ENCODE measurements at places on chromosomes 11 and 22. TPM values are rescaled to one million over a fixed set of nuclear protein-coding genes. Genes with fewer than 3 reads are reported as not detected.

Gene RBM14
- 76.7 TPM for total RNA-seq

DNA sequence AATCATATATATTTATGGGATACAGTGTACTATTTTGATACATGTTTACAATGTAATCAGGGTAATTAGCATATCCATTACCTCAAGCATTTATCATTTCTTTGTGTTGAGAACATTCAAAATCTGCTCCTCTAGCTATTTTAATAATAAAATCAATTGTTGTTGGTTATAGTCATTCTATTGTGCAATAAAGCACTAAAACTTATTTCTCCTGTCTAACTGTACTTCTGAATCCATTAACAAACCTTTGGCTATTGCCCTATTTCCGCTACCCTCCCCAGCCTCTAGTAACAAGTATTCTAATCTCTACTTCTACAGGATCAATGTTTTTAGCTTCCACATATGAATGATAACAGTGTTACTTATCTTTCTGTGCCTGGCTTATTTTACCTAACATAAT is 15.3 kb upstream of the USP2 start:
- no peak for DNase-seq
- H3K27ac ChIP-seq, result no peak overlapping the region
- H3K36me3 ChIP-seq, result no peaks in the 10 kb centered on the region
- no peak overlapping the region for H3K4me3 ChIP-seq
- H3K4me1 ChIP-seq, result no peaks in the 10 kb centered on the region

- no peak overlapping the region for H3K4me3 ChIP-seq
- no peak overlapping the region for H3K27ac ChIP-seq
Observed at GRCh38 chr11:22703591-22703990, 37.2 kb downstream of the GAS2 start.

Gene RTN4R
- 5.2 TPM for total RNA-seq

DNA sequence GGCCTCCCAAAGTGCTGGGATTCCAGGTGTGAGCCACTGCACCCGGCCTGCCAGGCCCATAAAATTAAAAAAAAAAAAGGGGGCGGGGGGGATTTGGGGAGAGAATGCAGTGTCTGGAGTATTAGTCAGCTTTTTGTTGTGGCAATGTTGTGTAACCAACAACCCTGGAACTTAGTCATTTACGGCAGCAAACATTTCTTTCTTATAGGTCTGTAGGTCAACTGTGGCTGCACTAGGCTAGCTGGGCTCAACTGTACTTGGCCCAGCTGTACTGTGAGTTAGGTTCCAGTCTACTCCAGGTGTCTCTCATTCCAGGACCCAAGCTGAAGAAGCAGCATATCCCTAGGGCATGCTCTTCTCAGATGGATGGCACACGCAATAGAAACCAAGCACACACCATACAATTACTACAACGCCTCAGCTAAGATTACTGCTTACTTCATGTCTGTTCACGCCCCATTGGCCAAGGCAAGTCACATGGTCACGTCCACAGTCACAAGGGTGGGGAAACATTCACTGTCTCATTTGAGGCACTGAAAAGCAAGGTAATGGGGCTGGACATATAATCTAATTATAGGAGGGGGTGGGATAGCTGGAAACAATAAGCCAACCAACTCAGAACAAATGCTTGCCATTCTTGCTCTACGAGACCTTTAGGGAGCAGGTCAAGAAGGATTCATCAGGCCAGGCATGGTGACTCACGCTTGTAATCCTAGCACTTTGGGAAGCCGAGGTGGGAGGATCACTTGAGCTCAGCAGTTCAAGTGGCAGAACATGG is 10.4 kb upstream of the SPINDOC start:
- no peak overlapping the region for H3K4me3 ChIP-seq
- no peaks in the 10 kb centered on the region for H3K36me3 ChIP-seq
- no peak overlapping the region for H3K27ac ChIP-seq
- DNase-seq, result peak; percentile 53
- no peaks in the 10 kb centered on the region for H3K4me1 ChIP-seq

Gene BATF2
- total RNA-seq, result 12.0 TPM

- no peaks in the 10 kb centered on the region for H3K4me1 ChIP-seq
- H3K4me3 ChIP-seq, result no peak overlapping the region
- H3K27me3 ChIP-seq, result no peaks in the 10 kb centered on the region
- H3K27ac ChIP-seq, result no peak overlapping the region
Observed at GRCh38 chr11:128741916-128742315, 48.0 kb downstream of the FLI1 start.

DNA sequence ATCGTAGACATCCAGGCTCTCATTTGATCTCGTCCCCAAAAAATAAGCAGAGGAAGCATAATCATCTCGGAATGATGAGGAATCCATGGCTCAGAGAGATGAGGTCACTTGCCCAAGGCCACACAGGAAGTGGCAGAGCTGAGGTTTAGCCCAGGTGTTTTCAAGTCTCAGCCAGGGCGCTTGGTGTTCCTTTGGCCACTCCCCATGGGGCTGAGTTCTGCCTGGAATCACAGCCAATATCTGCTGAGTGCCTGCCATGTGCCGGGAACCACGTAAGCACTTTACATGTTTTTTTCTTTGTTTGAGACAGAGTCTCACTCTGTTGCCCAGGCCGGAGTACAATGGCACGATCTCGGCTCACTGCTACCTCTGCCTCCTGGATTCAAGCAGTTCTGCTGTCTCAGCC is 29.5 kb upstream of the MYH9 start:
- no peaks in the 10 kb centered on the region for H3K36me3 ChIP-seq
- peak; percentile 88 for DNase-seq
- H3K27ac ChIP-seq, result peak overlapping the region; percentile 72
- H3K27me3 ChIP-seq, result no peaks in the 10 kb centered on the region
- H3K4me3 ChIP-seq, result no peak overlapping the region

Gene OR51E2
- total RNA-seq, result not detected

DNA sequence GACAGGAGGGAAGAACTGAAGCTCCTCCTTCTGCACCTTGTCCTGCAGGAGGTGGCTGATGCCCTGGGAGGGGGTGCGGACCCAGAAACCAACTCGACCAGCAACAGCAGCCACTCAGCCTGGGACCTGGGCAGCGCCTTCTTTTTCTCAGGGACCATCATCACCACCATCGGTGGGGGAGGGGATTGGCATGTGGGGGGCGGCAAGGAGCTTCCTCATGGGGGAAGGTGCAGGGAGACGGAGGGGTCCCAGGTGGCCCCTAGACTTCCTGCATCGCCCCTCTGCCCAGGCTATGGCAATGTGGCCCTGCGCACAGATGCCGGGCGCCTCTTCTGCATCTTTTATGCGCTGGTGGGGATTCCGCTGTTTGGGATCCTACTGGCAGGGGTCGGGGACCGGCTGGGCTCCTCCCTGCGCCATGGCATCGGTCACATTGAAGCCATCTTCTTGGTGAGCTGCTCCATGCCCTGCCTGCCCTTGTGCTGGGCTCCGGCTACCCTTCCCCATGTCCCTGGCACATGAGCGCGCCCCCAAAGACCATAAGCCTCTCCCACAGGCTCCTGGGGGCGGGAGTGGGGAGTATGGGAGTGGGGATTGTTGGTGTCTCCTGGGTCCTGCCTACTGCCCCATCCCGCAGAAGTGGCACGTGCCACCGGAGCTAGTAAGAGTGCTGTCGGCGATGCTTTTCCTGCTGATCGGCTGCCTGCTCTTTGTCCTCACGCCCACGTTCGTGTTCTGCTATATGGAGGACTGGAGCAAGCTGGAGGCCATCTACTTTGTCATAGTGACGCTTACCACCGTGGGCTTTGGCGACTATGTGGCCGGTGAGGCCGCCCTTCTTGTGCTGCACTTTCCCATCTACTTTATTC is 3.1 kb upstream of the CATSPERZ start:
- H3K4me3 ChIP-seq, result no peak overlapping the region
- DNase-seq, result no peak
- peaks cover 19% of the 10 kb centered on the region for H3K4me1 ChIP-seq
- H3K27me3 ChIP-seq, result no peaks in the 10 kb centered on the region
- no peak overlapping the region for H3K27ac ChIP-seq

DNA sequence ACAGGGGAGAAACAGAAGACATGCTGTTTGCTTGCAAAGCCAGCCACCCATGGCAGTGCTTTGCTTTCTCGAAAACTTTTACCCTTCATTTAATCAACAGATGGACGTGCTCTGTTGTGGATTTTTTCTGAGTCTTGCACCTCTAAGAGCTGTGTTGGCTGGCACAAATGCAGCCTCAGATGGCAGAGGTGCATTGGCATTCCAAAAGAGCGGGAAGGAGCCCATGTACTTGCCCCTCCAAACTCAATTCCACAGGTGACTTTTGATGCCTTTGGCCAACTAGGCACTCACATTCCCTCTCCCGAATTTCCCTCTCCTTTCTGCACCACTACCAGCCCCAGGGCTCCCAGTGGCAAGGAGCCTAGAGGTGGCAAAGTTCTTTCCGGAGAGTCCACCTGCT is 1.2 kb downstream of the KIRREL3 start:
- no peaks in the 10 kb centered on the region for H3K27me3 ChIP-seq
- DNase-seq, result no peak
- H3K27ac ChIP-seq, result no peak overlapping the region
- no peak overlapping the region for H3K4me3 ChIP-seq
- no peaks in the 10 kb centered on the region for H3K36me3 ChIP-seq
- H3K4me1 ChIP-seq, result no peaks in the 10 kb centered on the region

Gene OR51T1
- total RNA-seq, result not detected

GRCh38 chr22:19844377-19845053 is 10.2 kb downstream of the GNB1L start:
- H3K36me3 ChIP-seq, result no peaks in the 10 kb centered on the region
- peaks cover 13% of the 10 kb centered on the region for H3K4me1 ChIP-seq
- no peak overlapping the region for H3K27ac ChIP-seq
- no peak for DNase-seq
- no peak overlapping the region for H3K4me3 ChIP-seq

- H3K27ac ChIP-seq, result no peak overlapping the region
- no peak overlapping the region for H3K4me3 ChIP-seq
- H3K27me3 ChIP-seq, result no peaks in the 10 kb centered on the region
- H3K36me3 ChIP-seq, result no peaks in the 10 kb centered on the region
- H3K4me1 ChIP-seq, result no peaks in the 10 kb centered on the region
- DNase-seq, result no peak
Observed at GRCh38 chr11:122141725-122142124, 25.7 kb upstream of the BLID start.

Gene OR5M11
- total RNA-seq, result not detected

Gene GRAP2
- total RNA-seq, result 6.1 TPM

Gene RAB38
- total RNA-seq, result 6.3 TPM

- no peak overlapping the region for H3K4me3 ChIP-seq
- no peak for DNase-seq
- H3K36me3 ChIP-seq, result no peaks in the 10 kb centered on the region
- no peak overlapping the region for H3K27ac ChIP-seq
Observed at GRCh38 chr11:119861160-119861559, 132.2 kb upstream of the NECTIN1 start.

DNA sequence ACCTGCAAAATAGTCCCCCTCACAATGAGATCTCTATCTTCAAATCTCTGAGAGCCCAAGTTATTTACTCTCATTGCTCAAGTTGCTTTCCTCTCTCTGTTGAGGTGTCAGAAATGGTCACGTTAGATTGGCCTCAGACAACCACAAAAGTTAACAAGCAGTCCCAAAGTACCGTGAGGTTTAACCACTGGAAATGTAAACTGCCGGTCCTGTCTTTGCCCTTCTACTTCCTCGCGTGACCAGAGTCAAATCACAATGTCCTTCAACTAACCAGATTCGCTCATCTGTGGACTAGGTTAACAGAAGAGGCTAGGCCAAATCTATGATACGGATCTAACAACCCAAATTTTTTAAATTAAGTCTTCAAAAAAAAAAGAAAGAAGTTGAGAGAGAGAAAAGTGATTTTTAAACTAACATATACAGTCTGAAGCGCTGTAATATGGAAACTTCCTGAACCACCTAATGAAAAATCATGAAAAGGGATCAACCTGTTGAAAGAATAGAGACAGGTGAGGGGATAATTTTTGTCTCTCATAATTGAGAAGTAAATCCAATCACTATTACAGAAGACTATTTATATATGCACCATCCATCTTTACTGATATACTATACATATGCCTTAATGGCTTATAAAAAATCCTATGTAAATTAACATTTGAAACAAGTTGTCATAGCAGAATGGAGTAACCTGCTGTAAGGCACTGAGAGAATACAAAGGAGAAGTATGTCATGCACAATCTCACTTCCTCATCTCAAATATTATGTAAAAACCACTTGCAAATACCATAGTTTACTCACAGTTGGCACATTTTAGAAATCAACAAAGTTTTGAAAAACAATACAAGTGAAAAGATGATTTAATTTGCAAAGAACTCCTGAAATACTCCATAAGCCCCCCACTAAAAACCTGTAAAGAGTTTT is 3.3 kb upstream of the JAML start:
- H3K4me1 ChIP-seq, result no peaks in the 10 kb centered on the region
- no peak overlapping the region for H3K4me3 ChIP-seq
- H3K36me3 ChIP-seq, result no peaks in the 10 kb centered on the region

Gene CELSR1
- 22.3 TPM for total RNA-seq

Gene EIF3F
- total RNA-seq, result 136 TPM

Gene LIF
- total RNA-seq, result 7.4 TPM

Measured in Peyer's patch (tissue), 4 donors.